NCI-H187 treated with DMSO at 0.1 percent for 48 hours (cell line): ENCODE measurements at places on chromosomes 5 and 9.

DNA sequence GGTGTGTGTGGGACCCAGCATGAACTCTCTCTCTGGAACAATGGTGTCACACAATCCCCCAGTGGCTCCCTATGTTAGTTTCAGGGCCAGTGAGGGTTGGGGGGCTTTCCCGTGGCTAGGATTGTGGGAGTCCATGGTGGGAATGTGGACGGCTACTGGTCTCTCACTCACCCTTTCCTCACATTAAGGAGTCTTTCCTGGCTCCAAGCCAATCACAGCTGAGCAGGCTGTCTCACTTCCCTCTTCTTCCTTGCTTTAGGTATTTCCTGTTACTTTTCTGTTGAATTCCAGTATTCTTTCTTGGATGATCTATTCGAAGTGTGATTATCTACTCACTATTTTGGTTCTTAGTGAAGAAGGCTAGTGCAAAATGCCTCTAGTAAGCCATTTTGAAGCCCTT lies 324.4 kb upstream of the MPDZ start:
- no peak for DNase-seq

- DNase-seq, result no peak
Measured at GRCh38 chr5:149807176-149807575, 77.1 kb downstream of the PPARGC1B start.

DNA sequence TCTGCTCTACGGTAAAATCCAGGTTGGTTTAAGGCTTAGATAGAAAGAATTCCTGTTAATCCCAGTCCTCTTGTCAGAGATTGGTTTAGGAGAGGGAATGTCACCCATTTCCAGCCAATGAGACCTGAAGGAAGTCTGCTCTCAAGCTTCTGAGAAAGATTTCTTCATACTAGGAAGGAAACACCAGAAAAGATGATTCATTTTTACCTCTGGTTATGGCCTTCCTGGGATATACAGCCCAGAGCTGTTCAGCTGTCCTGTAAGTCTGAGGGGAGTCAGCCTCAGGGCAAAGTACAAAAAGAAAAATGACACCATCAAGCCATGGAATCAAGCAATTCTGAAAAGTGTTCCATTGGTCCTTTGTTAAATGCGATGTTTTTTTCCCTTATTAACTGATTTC lies 18.6 kb upstream of the CFAP95 start:
- no peak for DNase-seq

GRCh38 chr9:27471789-27472188 lies 52.3 kb upstream of the IFNK start:
- DNase-seq, result no peak

DNA sequence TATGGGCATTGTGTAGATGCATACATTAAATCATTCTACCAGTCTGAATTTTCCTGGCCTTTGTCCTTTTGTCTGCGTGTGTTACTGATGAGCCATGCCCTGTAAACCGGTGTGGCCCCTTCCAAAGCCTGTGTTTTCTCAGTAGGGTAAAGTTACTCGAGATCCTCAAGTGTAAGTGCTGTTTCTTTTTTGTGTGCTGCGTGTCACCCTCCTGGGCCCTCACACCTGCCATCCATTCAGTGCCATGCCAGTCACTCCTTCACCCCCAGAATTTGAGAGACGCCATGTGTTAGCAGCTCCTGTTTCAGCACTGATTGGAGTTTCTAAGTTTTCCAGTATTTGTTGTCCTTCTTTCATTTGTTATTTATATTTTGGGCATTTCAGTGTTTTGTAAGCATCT lies 288.2 kb downstream of the FANCC start:
- DNase-seq, result peak; percentile 48

- DNase-seq, result no peak
Measured at GRCh38 chr9:87147839-87148238, 200.5 kb upstream of the GAS1 start.

- DNase-seq, result no peak
Measured at GRCh38 chr9:89732295-89732938, 127.6 kb downstream of the GADD45G start.

DNA sequence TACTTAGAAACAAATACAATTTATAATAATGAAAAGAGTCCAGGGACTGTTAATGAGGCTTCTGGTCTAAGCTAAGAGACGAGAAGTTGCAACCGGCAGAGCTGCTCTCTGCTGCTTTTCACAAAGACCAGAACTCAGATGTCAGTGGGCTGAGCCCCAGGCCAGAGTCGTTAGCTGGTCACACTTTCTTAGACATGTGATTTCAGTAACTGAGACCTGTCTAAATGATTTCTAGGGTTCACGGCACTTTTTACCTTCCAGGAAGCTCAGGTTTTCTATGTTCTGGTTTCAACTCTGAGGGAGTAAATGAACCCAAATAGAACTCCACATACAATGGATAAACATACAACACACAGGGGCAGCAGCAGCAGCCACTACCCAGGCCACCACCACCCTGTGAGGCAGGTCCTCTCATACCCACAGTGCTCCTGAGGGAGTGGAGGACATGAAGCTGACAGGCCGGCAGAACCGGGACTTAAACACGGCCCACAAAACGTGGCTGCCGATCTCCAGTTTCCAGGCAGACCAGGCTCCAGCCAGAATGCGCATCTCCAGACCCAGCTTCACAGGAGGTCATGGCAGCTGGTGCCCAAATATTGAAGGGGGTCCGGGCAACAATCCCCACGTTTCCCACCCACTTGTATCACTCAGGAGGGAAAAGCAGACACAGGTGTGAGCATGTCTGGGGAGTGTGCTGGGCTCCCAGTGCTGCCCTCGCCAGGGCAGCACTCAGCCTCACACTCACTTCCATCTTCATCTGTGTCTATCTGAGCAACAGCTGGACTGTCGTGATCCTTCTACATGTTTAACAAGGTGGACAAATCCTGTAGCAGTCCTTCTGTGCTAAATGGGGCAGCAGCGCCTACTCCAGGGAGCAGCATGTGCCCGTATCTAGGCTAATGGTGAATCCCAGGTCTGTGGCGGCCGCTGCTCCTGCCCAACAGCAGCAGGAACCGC lies 38.8 kb downstream of the IARS1 start:
- DNase-seq, result no peak

DNA sequence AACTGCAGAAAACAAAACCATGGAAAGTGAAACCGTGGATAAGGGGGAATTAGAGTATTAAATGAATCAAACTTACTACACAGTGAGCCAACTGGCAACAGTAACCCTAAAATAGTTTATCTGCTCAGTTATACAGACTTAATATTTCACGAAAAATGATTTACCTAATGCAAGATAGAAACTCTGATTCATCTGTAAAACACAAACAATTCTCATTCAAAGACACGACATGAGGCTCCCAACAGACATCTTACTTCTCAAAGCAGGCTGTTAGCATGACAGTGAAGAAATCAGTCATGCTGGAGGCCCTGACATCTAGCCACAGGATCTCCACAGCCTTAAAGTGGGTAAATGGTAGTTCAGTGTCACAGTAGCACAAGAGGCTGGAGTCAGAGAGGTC lies 131.2 kb downstream of the FBN2 start:
- DNase-seq, result no peak

DNA sequence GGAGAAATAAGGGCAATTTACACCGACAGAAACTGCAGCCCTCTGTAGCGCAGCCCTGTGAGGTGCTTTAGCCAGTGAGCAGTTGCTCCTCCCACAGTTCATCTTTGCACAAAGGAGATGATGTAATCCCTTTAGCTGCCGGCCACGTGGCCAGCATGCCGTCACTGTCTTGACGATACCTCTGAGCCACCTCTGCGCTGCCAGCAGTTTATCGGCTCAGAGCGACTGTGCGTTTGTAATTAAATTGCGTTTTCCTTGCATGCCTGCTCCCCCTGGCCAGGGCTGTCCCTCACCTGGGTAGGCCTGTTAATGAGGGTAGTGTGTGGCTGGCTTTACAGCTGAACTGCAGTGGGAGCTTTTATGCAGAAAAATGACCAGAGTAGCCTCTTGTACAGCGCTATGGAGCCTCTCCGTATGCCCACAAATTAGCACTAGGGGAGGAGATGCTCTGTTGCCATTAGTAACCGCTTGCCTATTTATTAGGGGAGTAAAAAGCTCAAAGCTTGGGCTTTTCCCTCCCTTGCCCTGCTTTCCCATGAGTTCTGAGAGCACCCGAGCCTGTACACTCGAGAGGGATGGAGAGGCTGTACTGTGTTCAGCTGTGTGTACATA lies 107.0 kb downstream of the TRIO start:
- DNase-seq, result peak; percentile 82

- DNase-seq, result no peak
Measured at GRCh38 chr5:90940227-90940995, 381.8 kb downstream of the ADGRV1 start.

GRCh38 chr5:9547122-9547947 lies 1.5 kb upstream of the SEMA5A start:
- DNase-seq, result no peak

- no peak for DNase-seq
Measured at GRCh38 chr9:129368444-129368978, 190.4 kb upstream of the IER5L start.

GRCh38 chr5:169736653-169737052 lies 99.6 kb downstream of the DOCK2 start:
- DNase-seq, result no peak

GRCh38 chr5:6727231-6727630 lies 14.0 kb downstream of the TENT4A start:
- DNase-seq, result no peak

DNA sequence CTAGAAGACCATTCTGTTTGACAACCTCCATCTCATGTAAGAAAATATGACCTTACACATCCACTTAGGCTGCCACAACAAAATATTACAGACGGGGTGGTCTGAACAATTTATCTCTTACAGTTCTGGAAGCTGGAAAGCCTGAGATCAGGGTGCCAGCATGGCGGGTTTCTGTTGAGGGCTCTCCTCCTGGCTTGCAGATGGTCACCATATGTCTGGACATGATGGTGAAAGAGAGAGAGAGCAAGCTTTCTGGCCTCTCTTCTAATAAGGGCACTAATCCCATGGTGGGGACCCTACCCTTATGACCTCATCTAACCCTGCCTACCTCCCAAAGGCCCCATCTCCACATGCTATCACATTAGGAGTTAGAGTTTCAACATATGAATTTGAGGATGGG lies 66.0 kb downstream of the AMBP start:
- DNase-seq, result no peak

DNA sequence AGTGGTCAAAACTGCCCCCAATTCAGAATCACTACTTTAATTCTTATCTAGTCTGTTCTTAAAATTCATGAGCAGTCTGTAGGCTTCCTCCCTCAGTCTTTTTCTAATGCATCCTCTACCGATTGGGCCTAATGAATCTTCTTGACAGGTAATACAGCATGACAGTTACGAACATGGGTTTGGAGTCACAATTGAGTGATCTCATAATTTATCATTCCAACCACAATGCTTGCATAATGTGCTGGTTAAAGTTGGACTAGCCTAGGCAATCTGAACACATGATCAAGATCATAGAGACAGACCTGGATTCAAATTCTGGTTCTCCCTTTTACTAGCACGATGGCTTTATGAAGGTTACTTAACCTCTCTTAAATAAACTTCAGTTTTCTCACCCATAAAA lies 33.1 kb upstream of the SETD9 start:
- DNase-seq, result no peak

DNA sequence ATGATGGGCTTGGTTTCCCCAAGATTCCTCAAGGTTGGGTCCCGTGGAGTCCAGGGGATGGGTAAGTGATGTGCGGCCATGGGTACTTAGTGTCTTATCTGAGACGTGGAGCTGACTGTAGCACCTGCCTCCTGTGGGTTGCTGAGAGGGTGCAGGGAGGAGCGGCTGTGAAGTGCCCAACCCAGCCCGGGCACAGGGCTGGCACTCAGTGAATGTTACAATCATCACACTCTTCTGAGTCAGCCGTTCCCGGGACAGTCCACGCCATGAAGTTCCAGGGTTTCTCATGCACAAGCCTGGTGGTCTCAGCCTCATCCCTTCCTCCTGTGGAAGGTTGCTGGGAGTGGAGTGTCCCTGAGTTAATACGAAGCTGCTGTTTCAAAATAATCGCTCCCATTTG lies 29.1 kb downstream of the NTNG2 start:
- no peak for DNase-seq

DNA sequence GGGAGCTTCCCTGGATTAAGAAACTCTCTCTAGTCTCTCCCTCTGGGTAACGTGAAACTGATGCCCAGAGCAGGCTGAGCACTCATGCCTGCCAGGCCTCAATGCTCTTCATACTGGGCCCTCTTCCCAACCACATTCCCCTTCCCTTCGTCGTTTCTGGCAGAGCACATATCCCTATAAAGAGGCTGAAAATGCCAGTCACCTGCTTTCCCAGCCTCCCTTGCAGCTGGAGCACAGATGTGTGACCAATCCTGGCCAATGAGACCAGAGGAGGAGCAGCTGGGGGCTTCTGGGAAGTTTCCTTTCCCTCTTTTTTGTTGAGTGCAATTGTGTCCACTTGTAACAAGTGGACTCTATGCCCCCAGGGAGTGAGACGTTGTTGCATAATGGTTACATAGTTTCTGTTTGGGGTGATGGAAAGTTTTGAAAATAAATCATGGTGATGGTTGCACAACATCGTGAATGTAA lies 30.2 kb upstream of the SMIM23 start:
- no peak for DNase-seq

- DNase-seq, result no peak
Measured at GRCh38 chr5:93044859-93045666, 536.0 kb downstream of the NR2F1-AS1 start.

DNA sequence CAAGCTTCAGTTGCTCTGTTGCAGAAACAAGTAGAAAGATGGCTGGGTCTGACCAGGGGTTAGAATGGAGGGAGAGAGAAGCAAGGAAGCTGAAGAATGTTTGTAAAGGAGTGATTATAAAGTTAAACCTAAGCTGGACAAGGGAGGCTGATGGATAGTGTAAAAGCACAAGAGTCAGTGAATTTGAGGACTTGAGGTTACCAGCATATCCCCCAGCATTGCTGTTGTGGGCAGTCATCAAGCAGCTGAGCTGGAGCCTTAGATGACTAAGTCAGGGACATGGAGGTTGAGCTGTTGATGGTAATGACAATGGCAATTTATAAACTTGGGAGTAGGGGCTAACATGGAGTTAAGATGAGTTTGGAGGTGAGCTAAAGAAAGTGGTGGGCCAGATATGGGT lies 131.5 kb downstream of the ERCC6L2 start:
- DNase-seq, result no peak

- DNase-seq, result no peak
Measured at GRCh38 chr5:148711961-148712360, 57.6 kb upstream of the HTR4 start.

- no peak for DNase-seq
Measured at GRCh38 chr9:11755951-11756350, 937.2 kb upstream of the TYRP1 start.
